ENCODE measurements at places on chromosomes 4 and X. TPM values are rescaled to one million over a fixed set of nuclear protein-coding genes. Genes with fewer than 3 reads are reported as not detected.

DNA sequence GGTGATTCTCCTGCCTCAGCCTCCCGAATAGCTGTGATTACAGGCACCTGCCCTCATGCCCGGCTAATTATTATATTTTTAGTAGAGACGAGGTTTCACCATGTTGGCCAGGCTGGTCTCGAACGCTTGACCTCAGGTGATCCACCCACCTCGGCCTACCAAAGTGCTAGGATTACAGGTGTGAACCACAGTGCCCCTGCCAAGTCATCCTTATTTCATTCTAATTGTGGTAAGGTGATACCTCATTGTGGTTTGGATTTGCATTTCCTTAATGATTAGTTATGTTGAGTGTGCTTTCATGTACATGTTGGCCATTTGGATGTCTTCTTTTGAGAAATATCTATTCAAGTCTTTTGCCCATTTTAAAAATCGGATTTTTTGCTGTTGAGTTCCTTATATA lies 93.0 kb downstream of the USP9X start:
- no peak for DNase-seq

GRCh38 chrX:100979881-100980607 lies 10.5 kb downstream of the ARL13A start:
- DNase-seq: no peak

DNA sequence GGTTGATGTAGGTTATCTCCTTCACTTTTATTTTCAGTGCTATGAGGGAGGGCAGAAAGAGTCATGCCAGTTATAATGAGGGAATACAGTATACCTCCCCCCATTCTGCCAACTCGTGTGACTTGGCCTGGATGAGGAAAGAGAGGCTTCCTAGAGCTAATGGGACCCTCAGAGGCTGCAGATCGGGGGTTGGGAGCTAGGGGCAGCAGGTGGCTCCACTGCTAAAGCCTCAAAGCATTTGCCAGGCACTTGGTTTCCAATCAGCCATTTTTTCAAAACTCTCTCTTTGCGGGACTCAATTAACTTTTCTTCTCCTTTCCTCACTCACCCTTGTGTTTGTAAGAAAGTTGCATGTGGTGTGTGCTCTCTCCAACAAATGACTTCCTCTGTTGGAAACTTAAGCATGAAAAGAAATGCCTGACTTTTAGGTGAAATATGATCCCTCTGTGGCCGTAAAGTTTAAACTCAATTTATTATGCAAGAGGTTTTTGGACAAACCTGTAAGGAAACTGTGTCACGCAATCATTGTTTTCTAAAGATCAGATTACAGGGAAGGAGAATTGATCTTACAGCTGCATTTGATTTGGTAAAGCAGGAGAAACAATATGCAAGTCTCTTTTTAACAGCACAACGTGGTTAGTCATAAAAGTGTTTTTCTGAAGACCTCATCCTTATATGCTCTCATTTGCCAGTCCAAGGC lies 7.0 kb downstream of the SFRP2 start:
- DNase-seq: no peak

GRCh38 chr4:75948822-75949444 lies 8.1 kb upstream of the NAAA start:
- DNase-seq: no peak

- DNase-seq: no peak
These were observed 52.8 kb downstream of the ANAPC10 start for GRCh38 chr4:145045180-145045579.

TXK gene
- total RNA-seq: 6.8 TPM

STK26 gene
- total RNA-seq: 6.5 TPM

TREX2 gene
- 1.4 TPM for total RNA-seq

DNA sequence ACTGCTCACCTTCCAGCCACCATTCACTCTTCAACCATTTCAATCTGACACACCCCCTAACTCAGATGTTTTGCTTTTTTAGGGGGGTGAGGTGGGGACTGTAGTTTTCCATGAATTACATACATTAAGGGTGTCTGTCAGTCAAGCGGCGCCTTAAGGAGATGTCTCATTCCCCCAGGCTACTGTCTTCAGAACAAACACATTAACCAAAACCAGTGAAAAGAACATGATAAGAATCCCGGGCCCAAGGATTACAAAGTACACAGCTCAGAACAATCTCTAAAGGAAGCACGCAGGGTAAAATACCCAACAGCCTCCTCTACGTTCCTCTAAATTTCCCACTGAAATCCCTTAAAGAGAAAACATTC lies 62.5 kb upstream of the IRF2 start:
- DNase-seq: no peak

- DNase-seq: no peak
These were observed 2.4 kb downstream of the SLC25A43 start for GRCh38 chrX:119401569-119401968.

DNA sequence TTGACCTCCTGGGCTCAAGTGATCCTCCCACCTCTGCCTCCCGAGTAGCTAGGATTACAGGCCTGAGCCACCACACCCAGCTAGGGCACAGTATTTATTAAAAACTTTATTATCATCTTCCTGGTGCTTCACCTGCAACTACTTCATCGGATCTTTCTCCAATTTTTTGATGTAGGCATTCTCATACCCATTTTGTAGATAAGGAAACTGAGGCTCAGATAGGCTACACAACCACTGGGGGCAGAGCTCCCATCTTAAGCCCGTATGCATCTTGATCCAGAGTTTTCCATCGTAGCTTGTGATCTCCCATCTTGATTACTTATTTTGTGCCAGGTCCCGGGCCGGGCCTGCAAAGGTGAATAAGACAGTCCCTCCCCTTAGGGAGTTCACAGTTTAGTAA lies 68.1 kb upstream of the BCOR start:
- DNase-seq: no peak

GRCh38 chrX:47540754-47541538 lies 20.1 kb upstream of the ARAF start:
- peak; percentile 77 for DNase-seq

GRCh38 chr4:71456841-71457240 lies 118.0 kb downstream of the SLC4A4 start:
- DNase-seq: no peak

- DNase-seq: no peak
These were observed 12.7 kb downstream of the FRAS1 start for GRCh38 chr4:78069859-78070258.

FOXR2 gene
- total RNA-seq: not detected

DNA sequence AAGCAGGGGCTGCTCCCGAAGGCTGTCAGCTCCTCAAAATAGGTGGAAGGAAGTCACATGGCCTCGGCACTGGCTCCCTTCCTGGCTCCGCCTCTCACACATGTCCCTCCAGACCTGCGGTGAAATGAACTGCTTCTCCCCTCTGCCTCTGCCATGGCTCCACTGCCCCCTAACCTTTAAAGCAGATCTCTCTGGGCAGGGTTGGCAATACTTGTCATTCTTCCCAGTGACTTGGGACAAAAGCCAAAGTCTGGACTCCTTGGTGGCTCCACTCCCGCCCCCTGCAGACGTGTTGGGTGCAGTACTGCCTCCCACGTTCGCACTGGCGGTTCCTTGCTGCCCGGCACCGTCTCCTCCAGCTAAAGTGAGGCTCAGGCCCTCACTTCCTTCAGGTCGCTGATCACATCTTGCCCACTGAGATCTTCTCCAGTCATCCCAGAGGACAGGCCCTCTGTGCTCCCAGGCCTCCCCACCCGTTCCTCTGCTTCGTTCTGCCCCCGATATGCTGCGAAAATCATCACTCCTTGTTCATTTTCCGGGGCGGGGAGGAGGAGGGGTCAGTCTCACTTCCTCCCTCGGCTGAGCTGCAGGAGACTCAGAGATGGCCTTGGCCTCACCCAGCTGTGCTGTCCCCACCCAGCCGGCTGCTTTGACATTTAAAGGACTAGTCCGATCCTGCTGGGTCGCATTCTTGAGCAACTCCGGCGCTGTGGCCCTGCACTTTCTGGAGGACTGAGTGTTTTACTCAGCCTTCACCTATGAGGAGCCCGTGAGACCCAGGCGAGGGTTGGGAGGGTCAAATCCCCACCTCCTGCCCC lies 97.4 kb downstream of the PHKA2 start:
- DNase-seq: peak; percentile 86

DNA sequence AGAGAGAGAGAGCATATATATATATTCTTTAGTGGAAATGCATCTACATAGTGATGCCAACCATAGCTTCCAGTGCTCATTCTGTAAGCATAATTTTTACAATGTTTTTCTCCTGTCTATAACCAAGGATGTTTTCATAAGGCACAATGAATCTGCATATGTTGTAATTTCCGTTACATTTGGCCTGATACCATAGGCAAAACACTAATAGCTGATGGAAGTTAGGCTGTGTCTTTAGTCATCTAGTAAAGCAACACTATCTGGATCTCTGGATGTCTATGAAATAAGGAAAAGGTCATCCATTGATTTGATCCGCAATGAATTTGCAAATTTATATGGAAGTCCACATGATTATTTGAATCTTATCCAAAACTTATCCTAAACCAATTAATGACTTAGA lies 8.1 kb downstream of the PCDH7 start:
- DNase-seq: no peak

CHIC1 gene
- total RNA-seq: 13.9 TPM

DNA sequence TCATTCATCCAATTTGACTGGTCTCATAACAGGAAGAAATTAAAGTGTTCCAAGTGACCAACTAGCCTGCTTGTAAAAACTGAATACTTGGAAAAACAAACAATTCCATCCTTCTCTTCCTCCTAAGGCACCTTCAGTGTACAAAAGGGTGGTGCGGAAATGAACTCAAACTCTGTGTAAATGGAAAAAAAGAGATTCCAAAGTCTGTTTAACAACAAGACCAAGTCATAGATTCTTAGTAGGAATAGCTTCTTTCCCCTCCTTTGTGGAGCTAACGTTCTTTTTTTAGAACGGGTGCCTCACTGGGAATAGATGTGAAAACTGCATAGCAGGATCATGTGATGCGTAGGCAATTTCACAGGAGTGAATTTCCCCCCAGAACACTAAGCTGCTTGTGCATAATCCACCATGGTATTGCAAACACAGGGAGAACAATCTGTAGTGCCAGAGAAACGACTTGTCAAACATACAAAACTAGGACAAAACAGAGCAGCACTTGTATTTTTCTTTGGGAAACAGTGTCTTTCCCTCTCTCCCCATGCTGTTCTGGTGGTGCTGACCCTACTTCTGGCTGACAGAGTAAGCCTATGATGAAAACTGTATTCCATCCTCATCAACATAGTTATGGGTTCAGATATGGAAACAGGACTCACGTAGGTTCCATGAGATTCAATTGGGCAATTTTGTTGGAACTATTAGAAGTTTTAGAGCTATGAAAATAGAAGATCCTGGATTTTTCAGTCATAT lies 13.2 kb upstream of the SOD3 start:
- no peak for DNase-seq

TMSB15A gene
- 0.55 TPM for total RNA-seq

VCX gene
- total RNA-seq: not detected

- DNase-seq: no peak
These were observed 86.2 kb downstream of the PHEX start for GRCh38 chrX:22118161-22118830.

DNA sequence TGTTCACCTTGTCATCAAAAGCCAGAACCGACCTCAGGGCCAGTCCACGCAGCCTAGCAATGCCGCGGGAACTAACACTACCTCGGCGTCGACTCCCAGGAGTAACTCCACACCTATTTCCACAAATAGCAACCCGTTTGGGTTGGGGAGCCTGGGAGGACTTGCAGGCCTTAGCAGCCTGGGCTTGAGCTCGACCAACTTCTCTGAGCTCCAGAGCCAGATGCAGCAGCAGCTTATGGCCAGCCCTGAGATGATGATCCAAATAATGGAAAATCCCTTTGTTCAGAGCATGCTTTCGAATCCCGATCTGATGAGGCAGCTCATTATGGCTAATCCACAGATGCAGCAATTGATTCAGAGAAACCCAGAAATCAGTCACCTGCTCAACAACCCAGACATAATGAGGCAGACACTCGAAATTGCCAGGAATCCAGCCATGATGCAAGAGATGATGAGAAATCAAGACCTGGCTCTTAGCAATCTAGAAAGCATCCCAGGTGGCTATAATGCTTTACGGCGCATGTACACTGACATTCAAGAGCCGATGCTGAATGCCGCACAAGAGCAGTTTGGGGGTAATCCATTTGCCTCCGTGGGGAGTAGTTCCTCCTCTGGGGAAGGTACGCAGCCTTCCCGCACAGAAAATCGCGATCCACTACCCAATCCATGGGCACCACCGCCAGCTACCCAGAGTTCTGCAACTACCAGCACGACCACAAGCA lies 898 bp downstream of the UBQLN2 start:
- DNase-seq: no peak

DNA sequence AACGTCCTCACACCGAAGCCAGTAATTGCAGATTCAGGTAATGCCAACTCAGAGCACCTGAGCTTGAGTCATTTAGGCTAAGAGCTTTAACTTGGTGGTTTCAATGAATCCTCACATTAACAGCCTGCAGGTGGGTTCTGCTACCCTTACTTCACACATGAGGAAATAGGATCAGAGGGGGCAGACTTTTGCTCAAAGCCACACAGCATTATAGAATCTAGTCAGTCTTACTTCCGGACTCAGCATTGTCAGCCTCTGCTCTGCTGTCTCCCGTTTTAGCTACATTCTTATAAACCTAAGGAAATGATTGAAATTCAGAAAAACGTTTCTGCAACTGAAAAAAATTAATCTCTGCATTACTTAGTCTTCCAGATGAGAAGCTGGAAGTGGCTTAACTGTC lies 6.0 kb downstream of the C4orf50 start:
- no peak for DNase-seq

GRCh38 chr4:931194-931959 lies 739 bp downstream of the GAK start:
- no peak for DNase-seq

- DNase-seq: no peak
These were observed 20.5 kb downstream of the GAB3 start for GRCh38 chrX:154730253-154730891.

DNA sequence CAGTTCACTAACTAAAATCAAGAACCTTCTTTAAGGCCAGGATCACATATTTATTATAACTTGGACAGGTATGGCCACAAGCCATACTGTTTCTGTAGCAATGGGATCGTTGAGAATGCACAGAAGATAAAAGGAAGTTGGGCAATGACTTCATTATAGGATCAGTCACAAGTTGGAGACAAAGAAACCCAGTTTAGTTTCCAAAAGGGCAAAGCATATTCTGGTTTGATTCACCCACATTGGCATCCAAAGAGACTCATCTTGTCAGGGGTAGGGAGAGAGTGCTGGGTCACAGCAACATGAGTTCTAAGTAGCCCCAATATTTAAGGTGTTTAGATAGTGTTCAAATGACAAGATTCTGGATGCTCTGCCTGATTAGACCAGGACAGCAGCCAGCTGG lies 317.1 kb upstream of the GALNT7 start:
- no peak for DNase-seq

CXCL6 gene
- total RNA-seq: 0.57 TPM

All from aorta (tissue), 5 donors.